ENCODE measurements at places on chromosomes 16 and 17.

DNA sequence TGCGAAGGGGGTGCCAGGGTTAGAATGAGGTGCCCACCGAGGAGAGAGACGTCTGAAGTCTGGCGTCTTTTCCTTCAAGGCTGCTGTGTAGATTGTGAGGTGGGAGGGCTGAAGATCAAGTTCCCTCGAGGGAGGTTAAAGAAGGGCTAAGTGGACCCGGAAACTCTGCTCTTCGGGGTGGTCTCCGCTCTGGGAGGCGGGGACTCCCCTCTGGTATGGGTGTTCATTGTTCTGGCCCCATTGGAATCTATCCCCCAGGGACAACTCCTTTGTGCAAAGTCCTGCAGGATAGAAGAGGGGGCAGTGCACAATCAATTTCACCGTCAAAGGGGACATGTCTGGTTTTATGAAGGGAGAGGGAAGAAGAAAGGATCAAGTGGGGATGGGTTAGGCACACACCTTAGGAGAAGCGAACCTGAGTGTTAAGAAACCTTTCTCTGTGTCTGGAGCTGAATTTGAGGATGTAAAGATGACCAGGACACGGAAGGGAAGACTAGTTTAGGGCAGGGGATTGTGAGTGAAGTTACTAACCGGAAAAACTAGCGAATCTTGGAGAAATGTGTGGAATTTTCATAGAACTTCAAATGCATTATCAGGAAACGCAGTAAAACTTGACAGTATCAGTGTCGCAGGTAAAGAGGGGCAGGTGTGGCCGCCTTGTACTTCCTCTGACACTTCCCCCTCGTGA lies 809 bp upstream of the RAB34 start:
- DNase-seq = no peak

- no peak for DNase-seq
These were observed 85.7 kb downstream of the NCOR1 start for GRCh38 chr17:16129441-16130205.

DNA sequence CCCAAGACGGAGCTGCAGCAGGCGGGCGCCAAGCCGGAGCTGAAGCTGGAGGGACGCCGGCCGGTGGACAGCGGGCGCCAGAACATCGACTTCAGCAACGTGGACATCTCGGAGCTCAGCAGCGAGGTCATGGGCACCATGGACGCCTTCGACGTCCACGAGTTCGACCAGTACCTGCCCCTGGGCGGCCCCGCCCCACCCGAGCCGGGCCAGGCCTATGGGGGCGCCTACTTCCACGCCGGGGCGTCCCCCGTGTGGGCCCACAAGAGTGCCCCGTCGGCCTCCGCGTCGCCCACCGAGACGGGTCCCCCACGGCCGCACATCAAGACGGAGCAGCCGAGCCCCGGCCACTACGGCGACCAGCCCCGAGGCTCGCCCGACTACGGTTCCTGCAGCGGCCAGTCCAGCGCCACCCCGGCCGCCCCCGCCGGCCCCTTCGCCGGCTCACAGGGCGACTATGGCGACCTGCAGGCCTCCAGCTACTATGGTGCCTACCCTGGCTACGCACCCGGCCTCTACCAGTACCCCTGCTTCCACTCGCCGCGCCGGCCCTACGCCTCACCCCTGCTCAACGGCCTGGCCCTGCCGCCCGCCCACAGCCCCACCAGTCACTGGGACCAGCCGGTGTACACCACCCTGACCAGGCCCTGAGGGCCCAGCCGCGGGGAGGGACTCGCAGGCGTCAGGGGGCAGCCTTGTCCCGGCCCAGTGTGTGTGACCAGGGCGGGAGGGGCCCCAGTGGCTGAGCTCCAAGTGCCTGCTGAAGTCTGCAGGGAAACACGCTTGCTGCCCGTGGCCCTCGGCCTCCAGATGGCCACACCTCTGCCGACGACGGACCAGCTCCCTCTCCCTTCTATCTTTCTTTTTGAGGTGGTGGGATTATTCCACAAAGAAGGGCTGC lies 3.4 kb downstream of the SOX8 start:
- DNase-seq = no peak

DNA sequence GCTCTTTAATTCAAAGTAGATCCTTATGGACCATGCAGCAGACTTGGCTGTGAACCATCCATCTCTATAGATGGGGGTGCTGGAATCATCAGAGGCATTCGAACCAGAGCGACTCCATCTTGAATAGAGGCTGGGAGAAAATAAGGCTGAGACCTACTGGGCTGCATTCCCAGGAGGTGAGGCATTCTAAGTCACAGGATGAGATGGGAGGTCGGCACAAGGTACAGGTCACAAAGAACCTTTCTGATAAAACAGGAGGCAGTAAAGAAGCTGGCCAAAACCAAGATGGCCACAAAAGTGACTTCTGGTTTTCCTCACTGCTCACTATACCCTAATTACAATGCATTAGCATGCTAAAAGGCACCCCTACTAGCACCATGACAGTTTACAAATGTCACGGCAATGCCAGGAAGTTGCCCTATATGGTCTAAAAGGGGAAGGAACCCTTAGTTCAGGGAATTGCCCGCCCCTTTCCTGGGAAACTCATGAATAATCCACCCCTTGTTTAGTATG lies 89.2 kb upstream of the BRD7 start:
- DNase-seq = no peak

GRCh38 chr16:3938471-3938842 lies 57.9 kb upstream of the CREBBP start:
- DNase-seq = no peak

- DNase-seq = no peak
These were observed 13.2 kb upstream of the AURKB start for GRCh38 chr17:8223356-8224126.

GRCh38 chr16:22191532-22192260 lies 14.4 kb upstream of the EEF2K start:
- no peak for DNase-seq

DNA sequence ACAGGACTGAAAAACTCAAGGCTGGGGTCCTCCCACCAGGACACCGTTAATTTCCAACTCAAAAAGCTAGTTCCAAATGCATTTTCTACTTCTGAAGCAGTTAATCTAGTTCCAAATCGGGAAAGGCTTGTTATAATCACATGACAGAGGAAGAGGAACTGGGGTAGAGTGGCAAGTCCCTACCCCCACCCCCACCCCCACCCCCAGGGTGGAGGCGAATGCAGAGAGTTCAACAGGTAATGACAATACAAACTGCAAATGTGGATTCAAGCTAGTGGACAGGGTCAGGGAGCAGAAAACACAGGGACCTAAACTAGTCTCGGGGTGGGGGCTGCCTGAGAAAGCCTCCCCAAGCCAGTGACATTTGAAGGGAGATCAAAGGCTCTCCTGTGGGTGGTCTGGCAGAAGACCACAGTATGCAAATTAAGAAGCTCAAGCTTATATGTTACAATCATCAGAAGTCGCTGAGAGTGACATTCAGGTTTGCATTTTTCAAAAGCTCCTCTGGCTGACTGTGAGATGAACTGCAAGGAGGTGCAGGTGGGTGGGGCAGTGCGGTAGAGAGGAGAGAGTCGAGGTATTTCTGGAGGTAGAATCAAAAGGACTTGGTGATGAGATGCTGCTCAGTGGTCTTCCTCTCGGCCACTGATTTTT lies 56.4 kb upstream of the SLC25A19 start:
- DNase-seq = no peak

DNA sequence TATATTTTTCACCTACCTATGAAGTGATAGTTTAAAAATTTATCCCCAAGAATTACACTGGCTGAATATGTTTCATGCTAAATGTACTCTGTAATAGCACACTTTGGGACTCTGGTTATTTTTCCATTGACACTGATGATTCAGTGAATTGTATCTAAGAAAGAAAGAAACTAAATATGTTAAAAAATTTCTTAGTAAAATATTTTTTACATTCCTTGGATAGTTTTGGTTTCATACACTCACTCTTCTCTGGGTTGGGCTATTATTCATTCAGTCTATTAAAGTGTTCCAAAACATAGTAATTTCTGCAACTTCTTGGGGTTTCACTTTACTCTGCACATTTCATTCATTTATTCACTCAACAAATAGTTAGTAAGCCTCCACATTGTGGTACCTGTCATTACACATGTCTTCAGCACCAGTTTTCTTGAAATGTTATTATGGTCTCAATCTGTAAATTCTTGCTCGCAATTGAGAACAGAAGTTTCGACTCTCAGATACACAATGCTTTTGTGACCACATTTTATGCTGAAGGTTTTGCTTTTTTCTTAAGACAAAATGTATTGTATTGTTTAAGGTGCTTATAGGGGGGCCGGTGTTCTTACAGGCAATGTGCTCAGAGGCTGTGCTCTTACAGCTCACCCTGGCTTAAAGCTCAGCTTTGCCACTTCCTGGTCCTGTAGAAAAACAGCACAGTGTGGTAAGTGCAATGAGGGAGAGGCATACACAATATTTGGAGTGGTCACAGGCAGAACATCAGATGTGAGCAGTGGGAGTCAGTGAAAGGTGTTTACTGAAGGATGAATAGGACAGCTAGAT lies 17.4 kb downstream of the CNTNAP4 start:
- no peak for DNase-seq

Measured in H54 (cell line).